ENCODE measurements at places on chromosomes 12 and 14. TPM values are rescaled to one million over a fixed set of nuclear protein-coding genes. Genes with fewer than 3 reads are reported as not detected.

The TSPAN19 gene
- total RNA-seq, result not detected

The TTC9 gene
- total RNA-seq, result 6.9 TPM

The ITFG2 gene
- 37.2 TPM for total RNA-seq

The LRIG3 gene
- total RNA-seq, result 62.3 TPM

The IFI27L1 gene
- total RNA-seq, result 2.7 TPM

The NUDT14 gene
- total RNA-seq, result 0.66 TPM

The SLC10A1 gene
- not detected for total RNA-seq

The CLEC2A gene
- total RNA-seq, result not detected

The POTEM gene
- total RNA-seq, result not detected

The KRT75 gene
- total RNA-seq, result not detected

The GPR137C gene
- total RNA-seq, result 1.2 TPM

The ALDH2 gene
- total RNA-seq, result 120 TPM

Measured in tibial nerve (tissue), 4 donors.